Hematopoietic multipotent progenitor cell (in vitro differentiated cells): ENCODE measurements at places on chromosomes 3 and 15.

DNA sequence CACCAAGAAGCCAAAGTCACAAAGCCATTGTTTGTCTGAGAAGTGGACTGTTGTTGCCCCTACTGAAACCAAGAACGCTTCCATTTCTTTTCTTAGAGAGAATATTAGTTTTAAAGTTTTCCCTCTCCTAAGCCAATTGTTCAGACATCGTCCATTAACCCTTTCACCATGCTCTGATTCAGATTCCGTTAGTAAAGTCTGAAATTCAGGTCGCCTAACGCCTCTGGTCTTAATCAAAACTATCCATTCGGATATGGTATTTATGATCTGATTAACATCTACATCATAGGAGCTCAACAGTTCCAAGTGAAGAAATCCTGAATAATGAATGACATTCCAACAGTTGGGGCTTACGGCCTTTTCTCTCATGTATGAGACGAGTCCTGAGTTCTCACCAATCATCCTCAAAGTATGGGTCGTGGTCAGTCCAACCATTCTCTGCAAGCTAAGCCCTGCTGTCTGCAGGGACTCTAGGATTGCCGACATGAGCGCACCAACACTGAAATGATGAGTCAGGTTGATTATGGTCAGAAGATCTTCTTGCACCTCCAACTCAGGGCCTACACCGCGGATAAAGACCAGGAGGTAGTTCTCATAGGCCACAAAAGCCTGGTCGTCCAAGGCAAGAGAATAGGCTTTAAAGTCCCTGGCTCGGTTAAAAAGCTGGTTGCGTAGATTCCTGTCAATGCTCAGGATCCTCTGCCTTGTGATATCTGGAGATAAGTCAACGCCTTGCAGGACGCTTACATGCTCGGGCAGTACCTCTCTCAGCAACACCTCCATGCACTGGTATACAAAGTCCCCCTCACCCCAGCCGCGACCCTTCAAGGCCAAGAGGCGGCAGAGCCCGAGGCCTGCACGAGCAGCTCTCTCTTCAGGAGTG, 767 bp downstream of the EPM2AIP1 start:
- no peak for DNase-seq

GRCh38 chr15:90479656-90480055, 50.1 kb upstream of the CRTC3 start:
- no peak for DNase-seq

- peak; percentile 83 for DNase-seq
These were observed 30.4 kb upstream of the ALDH1A3 start for GRCh38 chr15:100849021-100849854.

- DNase-seq = no peak
These were observed 10.5 kb upstream of the IP6K2 start for GRCh38 chr3:48727511-48727910.

DNA sequence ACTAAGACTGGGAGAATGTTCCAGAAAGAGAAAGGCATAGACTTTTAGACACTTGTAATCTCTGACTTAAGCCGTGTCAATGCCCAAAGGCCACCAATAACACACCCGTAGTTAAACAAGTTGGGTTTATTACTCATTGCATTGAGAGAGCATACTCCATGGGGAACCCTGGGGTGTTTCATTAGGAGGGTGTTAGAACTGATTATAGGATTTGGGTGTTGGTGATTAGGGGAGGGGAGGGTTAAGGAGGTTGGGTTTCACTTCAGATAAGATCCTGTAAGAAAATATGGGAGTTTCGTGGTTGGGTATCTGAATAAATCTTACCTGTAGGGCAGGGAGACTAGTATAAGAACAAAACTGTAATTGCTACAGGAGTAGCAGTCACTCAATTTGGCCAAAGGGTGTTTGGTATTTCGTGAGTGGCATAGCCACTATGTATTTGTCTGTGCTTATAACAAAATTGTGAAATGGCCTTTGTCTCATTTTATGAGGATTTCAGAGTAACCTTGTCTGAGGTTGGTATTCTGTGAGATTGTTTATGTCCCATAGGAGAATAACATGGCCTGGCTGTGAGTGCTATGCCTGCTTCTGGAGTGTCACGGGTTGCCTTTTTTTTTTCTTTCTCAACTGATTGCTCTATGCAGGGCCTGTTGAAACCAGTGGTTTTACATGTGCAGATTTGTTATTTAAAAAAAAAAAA, 2.9 kb downstream of the HACD3 start:
- DNase-seq = no peak

DNA sequence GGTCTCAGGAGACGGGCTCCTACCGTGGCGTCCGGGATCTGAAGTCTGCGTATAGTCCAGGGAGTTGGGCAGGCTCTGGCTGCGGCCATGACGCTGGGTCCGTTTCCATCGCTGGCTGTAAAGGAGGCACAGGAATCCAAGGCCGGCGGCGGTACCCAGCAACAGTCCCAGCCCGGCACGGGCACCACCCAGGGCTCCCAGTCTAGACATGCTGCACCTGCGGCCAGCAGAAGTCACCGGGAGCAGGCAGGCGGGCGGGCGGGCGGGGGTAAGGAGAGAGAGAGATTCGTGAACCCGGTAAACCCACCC, 526 bp downstream of the RMDN3 start:
- DNase-seq = no peak

GRCh38 chr3:109175411-109175810, 38.9 kb downstream of the C3orf85 start:
- DNase-seq = no peak

DNA sequence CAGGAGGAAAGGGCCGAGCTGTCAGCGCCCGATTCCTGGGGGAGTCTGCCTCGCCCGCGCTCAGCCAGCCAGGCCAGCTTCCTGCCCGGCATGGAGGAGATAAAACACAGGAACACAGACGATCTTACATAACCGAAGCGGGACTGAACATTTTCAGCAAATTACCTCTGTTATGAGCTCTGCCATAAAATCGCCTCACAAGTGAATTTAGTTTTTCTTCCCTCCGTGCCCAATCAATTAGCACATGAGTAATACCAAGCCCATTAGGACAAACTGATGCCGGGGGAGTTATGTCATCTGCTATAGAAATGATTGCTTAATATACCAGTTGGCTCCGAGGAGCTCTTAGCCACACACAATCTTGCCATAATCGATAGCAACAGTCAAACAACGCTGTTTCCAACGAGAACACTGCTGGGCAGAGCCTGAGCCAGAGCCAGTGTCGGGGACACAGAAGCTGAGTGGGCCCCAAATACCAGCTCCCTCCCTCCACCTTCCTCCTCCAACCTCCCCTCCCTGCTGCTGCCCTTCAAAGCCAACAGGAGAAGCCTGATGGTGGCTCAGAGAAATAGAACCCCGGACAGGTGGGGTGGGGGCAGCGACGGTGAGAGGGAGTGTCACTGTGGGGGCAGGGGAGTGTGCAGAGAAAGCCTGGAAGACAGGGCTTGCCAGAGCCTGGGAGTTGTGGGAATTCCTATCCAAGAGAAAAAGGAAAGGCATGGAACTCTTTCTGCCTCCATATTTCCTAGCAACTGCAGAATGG, 279.4 kb upstream of the TLE3 start:
- DNase-seq = no peak

GRCh38 chr15:41911691-41912345, 18.0 kb upstream of the SPTBN5 start:
- DNase-seq = no peak

DNA sequence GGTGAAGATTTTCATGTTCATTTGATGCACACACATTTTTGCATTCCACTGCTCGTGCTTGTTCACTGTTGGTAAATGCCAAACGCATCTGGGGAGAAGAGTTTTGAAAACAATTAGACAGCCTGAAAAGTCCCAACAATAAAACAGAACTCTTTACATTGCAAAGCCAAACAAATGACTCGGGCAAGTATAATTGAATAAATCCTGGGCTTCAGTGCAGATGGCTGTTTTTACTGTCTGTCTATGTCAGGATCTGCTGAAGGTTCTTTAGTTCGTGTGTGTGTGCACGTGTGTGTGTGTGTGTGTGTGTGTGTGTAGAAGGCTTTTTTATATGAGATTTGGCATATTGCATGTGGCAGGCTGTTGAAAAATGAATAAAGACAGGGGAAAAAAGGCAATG, 277.5 kb upstream of the CDIN1 start:
- no peak for DNase-seq

DNA sequence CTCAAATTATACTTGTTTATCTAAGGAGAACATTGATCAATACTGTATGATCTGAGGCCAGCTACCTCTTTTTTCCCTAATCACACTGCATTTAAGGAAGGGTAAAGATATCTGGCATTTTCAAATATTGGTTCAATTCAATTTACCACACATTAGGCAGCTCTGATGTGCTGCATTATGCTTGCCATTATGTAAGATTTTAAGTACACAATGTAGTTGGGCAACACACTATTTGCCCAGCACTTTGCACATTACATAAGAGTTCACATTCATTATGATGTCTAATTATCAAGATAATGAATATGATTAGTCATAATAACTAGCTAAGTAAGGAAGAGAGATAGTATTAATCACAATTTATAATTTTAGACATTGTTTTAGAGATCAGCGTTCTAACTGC, 196.3 kb downstream of the BCHE start:
- DNase-seq = no peak

- no peak for DNase-seq
These were observed 7.5 kb downstream of the SRGAP3 start for GRCh38 chr3:9241956-9242355.

- no peak for DNase-seq
These were observed 53.2 kb upstream of the GATM start for GRCh38 chr15:45431511-45431910.

GRCh38 chr3:148510116-148510515, 187.6 kb upstream of the AGTR1 start:
- no peak for DNase-seq

- DNase-seq = no peak
These were observed 64.1 kb upstream of the HEG1 start for GRCh38 chr3:125119752-125120378.

- DNase-seq = peak; percentile 94
These were observed 57.6 kb upstream of the FGD5 start for GRCh38 chr3:14761121-14761672.

DNA sequence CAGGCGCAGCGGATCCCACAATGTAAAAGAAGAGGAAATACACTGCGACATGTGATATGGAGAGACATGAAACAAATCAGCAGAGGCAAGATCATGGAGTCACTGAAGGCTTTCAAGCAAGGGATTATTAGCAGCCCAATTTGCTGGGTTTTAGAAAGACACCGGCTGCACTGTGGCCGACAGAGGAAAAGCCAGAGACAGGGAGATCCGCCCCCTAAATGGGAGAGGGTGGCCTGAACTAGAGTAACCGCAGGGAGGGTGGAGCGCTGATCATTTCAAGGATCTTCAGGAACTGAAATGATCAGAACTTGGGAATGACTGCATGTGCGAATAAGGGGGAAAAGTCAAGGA, 612 bp upstream of the C15orf40 start:
- no peak for DNase-seq

- peak; percentile 83 for DNase-seq
These were observed 19.3 kb upstream of the NRROS start for GRCh38 chr3:196620161-196620604.

DNA sequence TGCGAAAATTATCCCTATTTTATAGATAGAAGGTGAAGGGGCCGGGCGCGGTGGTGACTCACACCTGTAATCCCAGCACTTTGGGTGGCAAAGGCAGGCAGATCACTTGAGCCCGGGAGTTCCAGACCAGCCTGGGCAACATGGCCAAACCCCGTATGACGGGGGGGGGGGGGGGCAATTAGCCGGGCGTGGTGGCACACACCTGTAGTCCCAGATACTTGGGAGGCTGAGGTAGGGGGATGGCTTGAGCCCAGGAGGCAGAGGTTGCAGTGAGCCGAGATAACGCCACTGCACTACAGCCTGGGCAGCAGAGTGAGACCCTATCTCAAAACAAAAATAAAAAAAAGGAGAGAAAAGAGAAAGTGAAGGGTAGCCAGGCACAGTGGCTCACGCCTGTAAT, 1.4 kb downstream of the AAGAB start:
- no peak for DNase-seq

DNA sequence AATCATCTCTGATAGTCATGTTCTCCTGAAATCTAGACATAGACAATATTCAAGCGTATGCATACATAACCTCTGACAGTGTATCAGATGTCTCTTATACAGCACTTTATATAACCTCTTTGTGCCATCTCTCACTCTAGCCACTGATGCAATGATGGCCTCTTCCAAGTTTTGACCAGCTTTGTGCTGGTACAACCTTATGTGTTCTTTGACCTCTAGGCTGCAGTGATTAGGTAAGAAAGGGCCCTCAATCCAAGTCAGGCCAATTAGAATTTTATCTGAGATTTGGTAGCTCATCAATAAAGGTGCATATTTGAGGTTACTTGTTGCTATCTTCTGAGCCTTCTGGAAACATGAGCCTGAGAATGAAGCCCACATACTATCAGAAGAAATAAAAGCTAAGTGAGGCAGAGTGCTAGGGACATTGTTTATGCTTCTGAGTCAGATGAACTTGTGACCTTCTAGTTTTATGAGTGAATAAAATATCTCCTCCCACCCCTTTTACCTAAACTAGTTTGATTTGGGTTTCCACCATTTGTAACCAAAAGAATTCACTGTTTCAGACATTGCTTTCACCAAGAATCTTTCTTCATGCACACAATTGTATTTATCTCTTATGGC, 283.2 kb upstream of the SUCLG2 start:
- no peak for DNase-seq

DNA sequence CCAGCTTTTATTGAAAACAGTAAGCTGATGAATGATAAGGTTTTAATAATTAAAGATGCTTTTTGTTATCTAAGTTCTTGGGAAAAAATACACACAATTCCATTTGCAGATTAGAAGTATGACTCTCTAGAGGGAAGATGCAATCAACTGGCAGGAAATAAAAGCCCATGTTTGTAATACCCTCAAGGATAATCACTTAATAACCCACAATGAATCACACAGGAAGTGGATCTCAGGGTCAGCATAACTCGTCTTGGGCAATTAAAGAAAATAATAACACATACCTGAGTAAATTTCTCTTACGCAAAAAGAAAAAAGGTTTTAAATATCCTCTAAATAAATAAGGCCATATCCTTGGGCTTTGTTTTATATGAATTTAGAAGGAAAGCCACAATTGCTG, 9.4 kb upstream of the EID1 start:
- no peak for DNase-seq

DNA sequence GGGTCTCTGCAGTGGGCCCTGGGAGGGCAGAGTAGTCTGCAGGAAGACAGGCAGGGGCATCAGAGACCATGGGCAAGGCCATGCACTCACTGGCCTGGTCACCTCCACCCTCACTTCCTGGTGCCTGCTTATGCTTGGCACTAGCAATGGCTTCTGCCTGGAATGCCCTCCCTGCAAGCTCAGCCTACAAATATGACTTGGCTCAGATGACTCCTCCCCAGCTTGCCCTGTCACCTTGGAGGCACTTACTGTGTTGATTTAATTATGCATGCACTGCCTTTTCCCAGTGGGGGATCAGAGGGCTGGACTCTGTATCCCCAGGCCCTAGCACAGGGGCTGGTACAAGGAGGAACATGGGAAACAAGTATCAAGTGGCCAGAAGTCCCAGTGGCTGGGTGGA, 7.8 kb downstream of the C3orf18 start:
- DNase-seq = no peak
